Pancreas (tissue), 10 donors: ENCODE measurements at places on chromosomes 13 and 19. TPM values are rescaled to one million over a fixed set of nuclear protein-coding genes. Genes with fewer than 3 reads are reported as not detected.
A peak's percentile ranks its signal among the peaks of the same experiment; 100 is the strongest.

- no peak overlapping the region for H3K27ac ChIP-seq
- H3K36me3 ChIP-seq: no peaks in the 10 kb centered on the region
- no peak overlapping the region for H3K4me3 ChIP-seq
- no peak for DNase-seq
These were observed 2.8 kb downstream of the ZNF667 start for GRCh38 chr19:56474308-56474707.

DNA sequence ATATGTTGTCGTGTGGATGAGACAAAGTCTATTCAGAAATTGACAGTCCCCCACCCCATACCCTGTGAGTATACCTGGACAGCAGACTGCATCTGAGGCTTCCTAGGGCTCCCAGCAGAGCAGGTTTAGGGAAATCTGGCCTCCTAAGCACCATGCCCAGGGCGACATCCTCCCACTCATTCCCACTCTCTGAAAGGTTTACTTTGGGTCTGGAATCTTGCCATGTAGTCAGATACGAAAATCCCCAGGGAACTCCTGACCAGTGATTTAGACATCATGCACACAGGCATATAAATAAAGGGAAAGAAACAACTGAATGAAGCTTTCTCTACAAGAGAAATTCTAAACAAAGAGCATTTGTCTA is 717 bp upstream of the NALCN start:
- peak overlapping the region; percentile 5 for H3K27ac ChIP-seq
- H3K27me3 ChIP-seq: no peaks in the 10 kb centered on the region
- DNase-seq: peak; percentile 19
- H3K4me3 ChIP-seq: no peak overlapping the region

- no peak for DNase-seq
- no peak overlapping the region for H3K27ac ChIP-seq
- no peaks in the 10 kb centered on the region for H3K36me3 ChIP-seq
- H3K27me3 ChIP-seq: no peaks in the 10 kb centered on the region
- no peak overlapping the region for H3K4me3 ChIP-seq
These were observed 16.0 kb upstream of the KDM4B start for GRCh38 chr19:4952945-4953344.

DNA sequence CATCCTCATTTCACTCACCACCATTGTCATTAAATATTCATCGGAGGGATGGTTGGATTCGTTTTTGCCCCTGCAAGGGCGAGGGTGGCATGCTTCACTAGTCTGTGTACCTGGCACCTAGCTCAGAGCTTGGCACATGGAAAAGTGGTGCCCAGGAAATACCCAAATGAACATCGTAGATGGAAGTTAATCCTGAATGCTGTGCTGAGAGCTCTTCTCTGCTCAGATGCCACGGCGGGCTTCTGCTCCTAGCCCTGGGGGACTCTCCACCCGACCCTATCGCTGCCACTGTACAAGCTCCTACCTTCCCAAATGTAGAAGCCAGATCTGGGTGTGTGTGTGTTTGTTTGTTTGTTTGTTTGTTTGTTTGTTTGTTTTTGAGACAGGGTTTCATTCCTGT is 113.0 kb upstream of the ZNF507 start:
- H3K4me3 ChIP-seq: no peak overlapping the region
- no peaks in the 10 kb centered on the region for H3K36me3 ChIP-seq
- H3K4me1 ChIP-seq: no peaks in the 10 kb centered on the region
- no peak for DNase-seq
- no peaks in the 10 kb centered on the region for H3K27me3 ChIP-seq

GRCh38 chr13:23715762-23716235 is 145.6 kb downstream of the TNFRSF19 start:
- no peak for DNase-seq
- H3K27me3 ChIP-seq: no peaks in the 10 kb centered on the region
- H3K4me1 ChIP-seq: no peaks in the 10 kb centered on the region
- no peaks in the 10 kb centered on the region for H3K36me3 ChIP-seq
- no peak overlapping the region for H3K4me3 ChIP-seq

GRCh38 chr13:30785191-30785850 is 50.0 kb downstream of the ALOX5AP start:
- DNase-seq: no peak
- H3K36me3 ChIP-seq: no peaks in the 10 kb centered on the region
- no peak overlapping the region for H3K4me3 ChIP-seq
- no peaks in the 10 kb centered on the region for H3K27me3 ChIP-seq
- H3K4me1 ChIP-seq: peaks cover 2% of the 10 kb centered on the region

GRCh38 chr13:53197424-53197823 is 168.8 kb downstream of the OLFM4 start:
- no peaks in the 10 kb centered on the region for H3K4me1 ChIP-seq
- H3K27me3 ChIP-seq: no peaks in the 10 kb centered on the region
- no peak for DNase-seq
- no peak overlapping the region for H3K4me3 ChIP-seq

DNA sequence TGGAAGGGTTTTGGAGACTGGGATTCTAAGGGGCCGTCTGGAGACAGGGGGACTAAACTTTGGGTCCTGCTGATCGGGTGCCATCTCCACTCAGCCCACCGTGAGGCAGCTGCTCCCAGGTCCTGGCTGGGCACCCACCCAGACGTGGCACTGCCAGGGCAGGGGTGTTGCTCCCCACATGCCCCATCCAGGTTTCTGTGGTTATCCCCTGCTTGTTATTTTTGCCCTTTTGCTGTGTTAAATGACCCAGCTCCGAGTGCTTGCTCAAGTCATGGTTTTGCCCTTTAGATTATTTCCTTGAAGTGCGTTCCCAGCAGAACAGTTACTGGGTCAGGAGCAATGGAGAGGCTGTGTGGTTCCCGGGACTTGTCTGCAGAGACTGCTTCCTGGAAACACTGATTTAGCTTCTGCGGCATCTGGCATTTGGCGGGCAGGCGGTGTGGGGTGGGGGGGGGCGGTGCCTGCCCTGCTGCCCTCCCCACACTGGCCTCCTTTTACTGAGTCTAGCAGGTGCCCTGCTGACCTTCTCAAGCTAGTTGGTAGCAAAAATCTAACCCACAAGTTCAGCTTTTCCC is 1.9 kb downstream of the RAB11B start:
- no peak for DNase-seq
- peaks cover 63% of the 10 kb centered on the region for H3K4me1 ChIP-seq
- peak overlapping the region; percentile 87 for H3K4me3 ChIP-seq

GRCh38 chr13:114031631-114032030 is 57.8 kb upstream of the C13orf46 start:
- no peaks in the 10 kb centered on the region for H3K36me3 ChIP-seq
- no peaks in the 10 kb centered on the region for H3K27me3 ChIP-seq
- no peak for DNase-seq
- no peaks in the 10 kb centered on the region for H3K4me1 ChIP-seq

GRCh38 chr13:96020155-96020575 is 33.0 kb downstream of the UGGT2 start:
- H3K27me3 ChIP-seq: no peaks in the 10 kb centered on the region
- H3K36me3 ChIP-seq: no peaks in the 10 kb centered on the region
- no peak for DNase-seq
- peaks cover 10% of the 10 kb centered on the region for H3K4me1 ChIP-seq

DNA sequence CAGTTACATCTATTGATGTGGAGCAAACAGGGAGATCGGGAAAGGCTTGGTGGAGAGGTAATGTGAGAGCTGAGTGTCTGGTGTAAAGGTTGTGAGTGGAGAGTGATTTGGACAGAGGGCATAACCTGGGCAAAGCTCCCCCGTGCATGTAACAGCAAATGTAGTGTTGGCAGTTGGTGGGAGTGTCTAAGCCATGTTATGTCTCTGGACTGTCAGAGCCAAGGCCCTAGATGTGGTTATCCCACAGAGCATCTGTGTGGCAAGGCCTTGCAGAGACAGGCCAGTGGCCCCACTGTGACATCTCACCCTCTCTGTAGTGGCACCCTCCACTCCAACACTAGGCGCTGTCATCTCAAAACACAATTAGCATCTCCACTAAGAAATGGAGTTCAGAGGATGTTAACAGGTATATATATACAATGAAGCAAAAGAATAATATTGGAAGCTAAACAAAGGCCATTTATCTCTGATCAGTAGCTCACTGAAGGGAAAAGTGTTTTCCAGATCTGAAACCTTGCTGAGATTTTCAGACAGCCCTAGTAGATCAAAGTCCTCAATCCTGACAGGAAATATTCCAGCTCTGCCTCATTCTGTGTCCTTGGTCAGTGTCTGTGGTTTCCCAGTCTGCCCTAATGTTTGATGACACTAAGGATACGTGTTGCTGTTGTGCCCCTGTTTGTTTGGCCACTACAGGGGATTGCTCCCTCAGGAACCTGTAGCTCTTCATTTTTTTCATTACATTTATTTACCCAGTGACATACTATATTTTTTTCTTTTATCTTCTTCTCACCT is 20.2 kb downstream of the POLR1D start:
- no peaks in the 10 kb centered on the region for H3K27me3 ChIP-seq
- no peak for DNase-seq
- no peak overlapping the region for H3K27ac ChIP-seq
- H3K4me3 ChIP-seq: no peak overlapping the region
- peaks cover 12% of the 10 kb centered on the region for H3K4me1 ChIP-seq

DNA sequence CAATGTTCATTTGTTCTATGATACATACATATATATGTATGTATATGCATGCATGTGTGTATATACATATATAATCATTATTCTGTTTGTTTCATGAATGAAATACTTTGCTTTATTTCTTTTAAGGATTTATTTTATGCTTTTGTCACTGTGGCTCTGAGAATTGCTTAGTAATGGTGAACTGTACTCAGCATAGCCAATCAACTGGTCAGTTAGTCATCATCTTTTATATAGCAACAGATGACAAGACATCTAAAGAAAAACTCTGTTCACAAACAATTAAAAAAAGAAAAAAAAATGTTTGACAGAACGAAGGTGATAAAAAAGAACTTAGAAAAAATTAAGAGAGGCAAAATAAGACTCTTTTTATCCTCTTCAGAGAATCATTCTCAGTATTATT is 1440.3 kb downstream of the PCDH9 start:
- no peak overlapping the region for H3K4me3 ChIP-seq
- H3K4me1 ChIP-seq: no peaks in the 10 kb centered on the region
- no peaks in the 10 kb centered on the region for H3K27me3 ChIP-seq
- H3K27ac ChIP-seq: no peak overlapping the region
- H3K36me3 ChIP-seq: no peaks in the 10 kb centered on the region

GRCh38 chr13:92315265-92315664 is 911.3 kb upstream of the GPC6 start:
- no peak for DNase-seq
- no peak overlapping the region for H3K27ac ChIP-seq
- no peak overlapping the region for H3K4me3 ChIP-seq
- no peaks in the 10 kb centered on the region for H3K27me3 ChIP-seq
- H3K4me1 ChIP-seq: no peaks in the 10 kb centered on the region

DNA sequence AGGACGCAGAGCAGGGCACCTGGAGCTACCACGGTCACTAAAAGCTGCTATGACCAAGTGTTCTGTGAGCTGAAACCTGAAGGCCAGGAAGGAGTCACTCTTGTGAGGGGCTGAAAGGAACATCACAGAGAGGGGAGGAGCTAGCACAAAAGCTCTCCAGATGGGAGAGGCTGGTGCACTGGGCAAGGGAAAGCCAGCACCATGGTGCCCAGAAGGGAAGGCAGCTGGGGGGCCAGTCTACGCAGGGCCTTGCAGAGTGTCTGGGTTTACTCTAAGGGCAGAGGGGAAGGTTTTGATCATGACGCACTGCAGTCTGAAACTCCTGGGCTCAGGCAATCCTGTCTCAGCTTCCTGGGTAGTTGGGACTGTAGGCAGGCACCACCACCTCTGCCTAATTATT is 4.1 kb upstream of the ZNF580 start:
- no peak overlapping the region for H3K27ac ChIP-seq
- H3K4me3 ChIP-seq: no peak overlapping the region
- DNase-seq: peak; percentile 28
- no peaks in the 10 kb centered on the region for H3K27me3 ChIP-seq
- H3K4me1 ChIP-seq: peaks cover 8% of the 10 kb centered on the region

DNA sequence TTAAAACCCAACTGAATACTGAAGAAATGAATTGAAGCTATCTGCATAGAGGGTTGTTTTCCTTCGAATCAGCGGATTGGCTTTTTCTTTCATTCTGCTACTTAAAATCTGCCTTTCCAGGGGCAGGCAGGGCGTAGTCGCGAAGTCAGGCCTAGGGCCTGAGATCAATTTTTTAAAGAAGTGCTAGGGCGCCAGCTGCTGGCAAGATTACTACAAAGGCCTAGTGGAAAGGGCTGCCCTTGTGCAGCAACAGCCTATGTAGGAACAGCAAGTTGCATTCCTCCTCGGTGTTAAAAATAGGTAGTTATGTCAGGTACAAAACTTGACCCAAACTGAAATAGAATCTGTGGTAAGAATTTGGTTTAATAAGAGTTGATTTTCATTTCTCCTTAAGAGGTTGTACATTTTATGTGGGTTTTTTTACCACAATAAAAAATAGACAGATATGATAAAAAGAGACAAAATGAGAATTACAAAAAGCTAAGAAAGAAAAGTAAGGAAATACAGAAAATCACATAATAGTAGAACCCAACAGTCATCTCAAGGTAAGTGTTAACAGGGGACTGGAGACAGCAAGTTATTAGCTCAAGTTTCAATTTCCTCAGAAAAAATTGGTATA is 9.5 kb upstream of the URAD start:
- H3K4me1 ChIP-seq: no peaks in the 10 kb centered on the region
- peak; percentile 49 for DNase-seq
- no peak overlapping the region for H3K4me3 ChIP-seq
- no peak overlapping the region for H3K27ac ChIP-seq
- H3K27me3 ChIP-seq: no peaks in the 10 kb centered on the region

DNA sequence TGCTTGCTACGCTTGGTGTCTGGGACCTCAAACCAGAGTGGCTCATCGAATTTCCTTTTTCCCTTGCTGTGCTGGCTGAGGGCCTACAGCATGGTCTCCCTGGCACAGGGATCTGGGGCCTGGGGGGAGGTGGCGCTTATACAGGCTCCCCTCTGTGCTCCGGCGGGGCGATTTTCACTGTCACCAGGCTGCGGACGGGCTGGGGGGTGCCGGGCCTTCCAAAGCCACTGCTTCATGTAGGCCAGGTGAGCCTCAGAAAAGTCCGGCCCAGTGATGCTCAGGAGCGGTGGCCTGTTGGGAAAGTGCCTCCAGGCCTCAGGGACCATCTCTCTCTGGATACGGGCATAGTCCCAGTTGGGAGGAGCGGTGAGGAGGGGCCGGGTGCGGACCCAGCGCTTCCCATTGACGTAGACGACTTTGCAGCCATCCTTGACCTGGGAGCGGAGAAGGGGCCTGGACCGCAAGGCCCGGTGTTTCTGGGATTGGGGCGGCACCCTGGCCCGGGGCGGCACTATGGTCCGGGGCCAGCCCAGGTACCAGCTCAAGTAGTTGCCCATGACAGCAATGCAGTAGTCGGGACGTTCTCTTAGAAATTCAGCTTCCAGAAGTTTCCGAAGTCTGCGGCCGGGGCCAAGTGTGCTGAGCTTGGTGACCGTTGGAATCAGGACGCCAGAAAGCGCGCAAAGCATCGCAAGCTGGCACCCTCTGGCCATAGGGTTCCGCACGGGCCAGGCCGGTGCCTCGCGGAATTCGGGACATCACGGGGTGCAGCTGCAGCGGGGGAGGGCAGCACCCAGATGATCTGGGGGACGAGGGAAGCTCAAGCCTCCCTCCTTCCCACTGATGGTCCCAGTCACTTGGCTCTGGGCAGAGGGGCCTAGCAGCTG is 255.9 kb downstream of the SLC7A1 start:
- no peak for DNase-seq
- no peaks in the 10 kb centered on the region for H3K4me1 ChIP-seq
- H3K27me3 ChIP-seq: no peaks in the 10 kb centered on the region
- H3K4me3 ChIP-seq: no peak overlapping the region
- no peaks in the 10 kb centered on the region for H3K36me3 ChIP-seq

- H3K4me3 ChIP-seq: no peak overlapping the region
- no peak for DNase-seq
- no peaks in the 10 kb centered on the region for H3K36me3 ChIP-seq
- H3K27ac ChIP-seq: no peak overlapping the region
- peaks cover 6% of the 10 kb centered on the region for H3K4me1 ChIP-seq
These were observed 7.5 kb downstream of the PLA2G4C start for GRCh38 chr19:48102870-48103751.

The SLC10A2 gene
- total RNA-seq: not detected

The C5AR1 gene
- total RNA-seq: 1.3 TPM

The DIRAS1 gene
- 16.3 TPM for total RNA-seq
